ENCODE measurements at places on chromosomes 7 and 10. TPM values are rescaled to one million over a fixed set of nuclear protein-coding genes. Genes with fewer than 3 reads are reported as not detected.

Gene ANKRD61
- not detected for total RNA-seq

Gene ATOH7
- not detected for total RNA-seq

Gene C10orf67
- 0.44 TPM for total RNA-seq

Gene SEMA3E
- 6.8 TPM for total RNA-seq

Gene GPR85
- 1.9 TPM for total RNA-seq

Gene VENTX
- total RNA-seq, result not detected

Gene OR6B1
- not detected for total RNA-seq

Gene ADGRA1
- not detected for total RNA-seq

Gene SFRP4
- total RNA-seq, result 1.7 TPM

Gene MNX1
- total RNA-seq, result not detected

Gene NODAL
- total RNA-seq, result not detected

Gene EBLN1
- not detected for total RNA-seq

Gene CARD11
- total RNA-seq, result not detected

Gene NUTM2A
- total RNA-seq, result 2.3 TPM

Data from smooth muscle cell of trachea (primary cell).